Suppressor macrophage (primary cell): ENCODE measurements at places on chromosomes 11 and 22.

DNA sequence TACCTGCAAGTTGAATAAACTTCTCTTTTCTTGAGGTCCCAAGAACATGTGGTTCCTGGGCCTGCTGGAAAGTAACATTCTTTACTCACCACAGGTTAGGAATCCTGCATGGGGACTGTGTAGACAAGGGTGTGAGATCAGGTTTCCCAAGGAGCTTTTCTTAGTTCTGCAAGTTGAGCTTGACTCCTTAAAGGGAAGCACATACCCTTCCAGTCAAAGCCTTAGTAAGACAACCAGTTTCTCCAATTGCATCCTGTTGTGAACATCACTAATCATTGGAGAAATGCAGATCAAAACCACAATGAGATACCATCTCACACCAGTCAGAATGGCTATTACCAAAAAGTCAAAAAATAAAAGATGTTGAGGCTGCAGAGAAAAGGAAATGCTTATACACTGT is 48.3 kb upstream of the PAK1 start:
- no peak for DNase-seq

- DNase-seq, result no peak
Observed at GRCh38 chr11:19984048-19984742, 176.1 kb downstream of the DBX1 start.

DNA sequence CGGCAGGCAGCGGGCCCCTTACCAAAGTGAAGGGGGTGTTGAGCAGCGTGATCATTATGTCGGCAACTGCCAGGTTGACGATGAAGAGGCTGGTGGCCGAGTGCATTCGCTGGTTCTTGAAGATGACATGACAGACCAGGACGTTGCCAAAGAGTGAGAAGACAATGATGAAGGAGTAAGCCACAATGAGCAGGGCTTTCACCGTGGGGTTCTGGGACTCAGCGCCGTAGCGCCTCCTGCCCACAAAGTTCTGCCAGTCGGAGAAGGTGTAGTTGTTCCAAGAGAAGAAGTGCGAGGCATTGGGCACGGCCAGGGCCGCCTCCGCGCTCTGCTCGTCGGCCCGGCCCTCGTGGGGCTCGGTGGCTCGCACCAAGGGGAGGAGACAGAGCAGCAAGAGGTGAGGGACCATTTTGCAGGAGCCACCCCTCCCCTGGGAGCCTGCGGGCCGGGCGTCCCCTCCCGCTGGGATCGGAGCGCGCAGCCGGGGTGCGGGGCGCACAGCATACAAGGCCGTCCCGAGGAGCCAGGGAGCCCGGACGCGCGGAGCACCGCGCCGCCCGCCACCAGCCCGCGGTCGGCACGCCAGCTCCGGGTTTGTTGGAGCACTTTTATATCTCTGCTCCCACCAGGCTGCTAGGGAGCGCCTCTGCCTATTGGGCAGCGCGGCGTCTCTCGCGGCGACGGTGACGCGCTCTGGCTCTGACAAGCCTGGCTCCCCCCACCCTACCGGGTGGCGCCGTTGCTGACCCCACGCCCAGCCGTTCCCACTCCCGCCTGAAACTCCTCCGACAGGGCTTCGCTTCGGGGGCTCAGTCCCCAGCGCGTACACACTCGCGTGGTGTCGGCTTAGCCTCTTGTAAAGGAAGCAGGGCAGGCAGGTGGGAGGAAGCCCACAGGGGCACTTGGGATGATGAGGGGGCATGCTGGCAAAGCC is at the start of gene GPR83:
Gene GPR83 (minus strand): TSS at position 581 of the 934 bp plus-strand sequence. CDS start 172 bp downstream, at position 409.
- DNase-seq, result no peak

GRCh38 chr11:8002676-8003075 is 15.5 kb downstream of the EIF3F start:
- no peak for DNase-seq

DNA sequence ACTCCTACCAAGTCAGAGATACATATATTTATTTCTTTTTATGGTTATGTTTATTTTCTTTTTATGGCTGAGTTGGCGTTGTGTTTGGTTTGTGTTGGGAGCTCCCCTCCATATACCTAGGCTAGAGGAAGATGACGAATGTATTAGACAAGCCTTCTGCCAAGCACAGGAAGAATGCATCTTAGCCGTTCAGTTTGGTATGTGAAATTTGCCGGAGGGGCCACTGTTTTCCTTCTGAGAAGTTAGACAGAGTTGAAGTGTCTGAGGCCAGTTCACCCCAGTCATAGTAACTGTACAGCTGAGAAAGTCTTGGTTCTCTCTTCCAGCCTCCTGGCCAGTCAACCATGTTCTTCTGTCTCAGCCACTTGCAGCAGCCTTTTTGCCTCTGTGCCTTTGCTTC is 29.8 kb downstream of the TEAD1 start:
- DNase-seq, result no peak

- DNase-seq, result no peak
Observed at GRCh38 chr11:4611986-4612385, 4.0 kb upstream of the TRIM68 start.

GRCh38 chr11:83663988-83664387 is 377.8 kb upstream of the CCDC90B start:
- DNase-seq, result no peak

- DNase-seq, result no peak
Observed at GRCh38 chr22:28629420-28630176, 50.0 kb downstream of the TTC28 start.

DNA sequence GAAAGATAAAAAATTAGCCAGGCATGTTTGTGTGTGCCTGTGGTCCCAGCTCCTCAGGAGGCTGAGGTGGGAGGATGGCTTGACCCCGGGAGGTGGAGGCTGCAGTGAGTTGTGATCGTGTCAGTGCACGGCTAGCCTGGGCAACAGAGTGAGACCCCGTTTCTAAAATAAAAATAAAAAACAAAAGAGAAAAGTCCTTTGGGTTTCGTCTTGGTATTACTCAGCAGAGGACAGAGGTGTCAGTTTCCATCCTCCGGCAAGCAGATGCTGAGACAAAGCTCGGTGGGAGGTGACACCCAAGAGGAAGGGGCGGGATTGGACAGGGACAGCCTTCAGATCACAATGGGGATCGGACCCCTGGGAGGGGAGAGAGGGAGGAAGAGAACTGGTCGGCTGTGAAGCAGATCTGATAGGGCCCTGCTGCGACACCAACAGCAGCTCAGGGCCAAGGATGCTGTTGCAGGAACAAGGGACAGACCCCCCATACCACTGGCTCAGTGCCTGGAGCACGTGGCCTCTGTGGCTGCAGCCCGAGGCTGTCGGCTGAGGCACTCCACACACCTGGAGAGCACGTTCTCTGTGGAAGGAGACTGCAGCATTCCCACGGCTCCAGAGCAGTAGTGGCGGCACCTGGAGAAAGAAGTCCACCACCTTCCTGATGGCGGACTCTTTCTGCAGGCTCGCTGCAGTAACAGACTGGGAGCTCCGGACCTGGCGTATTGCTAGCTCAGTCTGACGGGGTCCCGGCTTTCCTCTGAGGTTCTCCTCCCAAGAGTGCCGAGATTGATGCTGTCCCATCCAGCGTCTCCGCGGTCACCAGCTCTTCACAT is 5.2 kb upstream of the BID start:
- no peak for DNase-seq

DNA sequence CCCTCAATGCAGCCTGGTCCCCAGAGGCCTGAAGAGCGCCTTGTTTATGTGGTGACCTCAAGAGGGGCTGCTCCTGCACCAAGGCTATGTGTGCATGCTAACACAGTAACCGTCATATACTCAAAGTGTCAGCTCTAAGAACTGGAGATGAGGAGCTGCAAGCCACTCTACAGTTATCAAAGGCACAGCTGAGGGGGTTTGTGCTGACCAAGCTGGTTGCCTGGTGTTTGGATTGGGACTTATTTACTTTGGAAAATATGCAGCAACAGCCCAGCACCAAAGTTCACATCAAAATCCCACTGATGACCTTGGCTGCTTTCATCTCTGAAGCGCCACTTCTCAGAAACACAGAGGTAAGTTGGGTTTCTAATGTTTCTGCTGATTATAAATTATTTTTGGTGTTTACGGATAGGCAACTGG is at the start of gene SERPIND1:
Gene SERPIND1 (plus strand): TSS at position 321 of the 420 bp plus-strand sequence. CDS start 5,200 bp downstream, outside the sequence.
- no peak for DNase-seq

DNA sequence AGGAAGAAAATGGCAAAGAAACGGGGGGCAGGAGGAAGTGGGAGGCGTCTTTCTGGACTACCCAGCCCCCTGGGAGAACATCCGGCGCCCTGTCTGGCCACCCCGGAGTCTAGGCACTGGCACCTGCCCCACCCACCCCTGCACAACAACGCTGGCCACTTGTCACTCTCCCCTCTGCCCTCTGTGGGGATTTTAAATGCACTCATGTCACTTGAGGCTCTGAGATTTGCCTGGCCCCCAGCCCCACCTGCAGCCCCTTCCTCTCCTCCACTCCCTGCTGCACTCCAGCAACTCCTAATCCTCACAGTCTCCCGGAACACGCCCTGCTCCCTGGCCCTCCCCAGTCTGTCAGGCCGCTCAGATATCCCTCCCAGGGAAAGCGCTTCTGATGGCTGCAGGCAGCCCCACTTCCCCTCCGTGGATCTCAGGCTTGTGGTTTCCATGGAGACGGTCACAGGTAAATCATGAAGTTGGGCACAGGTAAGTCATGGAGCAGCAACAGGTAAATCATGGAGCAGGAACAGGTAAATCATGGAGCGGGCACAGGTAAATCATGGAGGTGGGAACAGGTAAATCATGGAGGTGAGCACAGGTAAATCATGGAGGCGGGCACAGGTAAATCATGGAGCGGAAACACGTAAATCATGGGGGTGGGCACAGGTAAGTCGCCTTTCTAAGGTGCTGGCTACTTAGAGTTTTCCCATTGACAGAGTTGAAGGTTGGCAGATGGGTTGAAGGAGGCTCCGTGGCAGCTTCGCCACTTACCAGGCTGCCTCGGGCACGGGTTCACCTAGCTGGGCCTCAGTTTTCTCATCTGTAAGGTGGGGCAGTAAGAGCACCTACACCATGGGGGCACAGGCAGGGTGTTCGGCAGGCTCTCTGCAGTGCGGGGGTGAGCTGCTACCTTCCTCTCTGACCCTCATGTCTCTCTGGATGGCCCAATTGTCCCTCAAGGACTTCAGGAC is 79.0 kb upstream of the SHISAL1 start:
- no peak for DNase-seq

- DNase-seq, result no peak
Observed at GRCh38 chr11:73889019-73889418, 12.2 kb downstream of the PAAF1 start.

DNA sequence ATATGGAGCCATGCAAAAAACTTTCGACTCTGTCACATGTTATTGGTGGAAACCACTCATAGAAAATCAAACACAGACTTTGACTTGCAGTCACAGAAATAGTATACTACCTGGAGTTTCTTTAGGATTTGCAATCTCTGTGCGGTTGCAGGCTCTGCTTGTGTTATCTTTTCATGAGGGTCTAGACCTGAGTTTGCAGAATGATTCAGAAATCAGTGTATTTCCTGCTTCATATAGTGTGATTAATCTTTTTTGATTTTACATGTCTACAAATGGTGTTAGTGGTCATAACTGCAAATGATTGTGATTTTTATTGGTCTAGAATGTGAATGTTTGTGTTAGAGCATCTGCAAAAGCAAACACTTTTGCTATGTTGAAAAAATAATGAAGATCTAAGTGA is 690.2 kb downstream of the NTM start:
- no peak for DNase-seq

- DNase-seq, result no peak
Observed at GRCh38 chr22:47029244-47030074, 267.0 kb downstream of the TBC1D22A start.

DNA sequence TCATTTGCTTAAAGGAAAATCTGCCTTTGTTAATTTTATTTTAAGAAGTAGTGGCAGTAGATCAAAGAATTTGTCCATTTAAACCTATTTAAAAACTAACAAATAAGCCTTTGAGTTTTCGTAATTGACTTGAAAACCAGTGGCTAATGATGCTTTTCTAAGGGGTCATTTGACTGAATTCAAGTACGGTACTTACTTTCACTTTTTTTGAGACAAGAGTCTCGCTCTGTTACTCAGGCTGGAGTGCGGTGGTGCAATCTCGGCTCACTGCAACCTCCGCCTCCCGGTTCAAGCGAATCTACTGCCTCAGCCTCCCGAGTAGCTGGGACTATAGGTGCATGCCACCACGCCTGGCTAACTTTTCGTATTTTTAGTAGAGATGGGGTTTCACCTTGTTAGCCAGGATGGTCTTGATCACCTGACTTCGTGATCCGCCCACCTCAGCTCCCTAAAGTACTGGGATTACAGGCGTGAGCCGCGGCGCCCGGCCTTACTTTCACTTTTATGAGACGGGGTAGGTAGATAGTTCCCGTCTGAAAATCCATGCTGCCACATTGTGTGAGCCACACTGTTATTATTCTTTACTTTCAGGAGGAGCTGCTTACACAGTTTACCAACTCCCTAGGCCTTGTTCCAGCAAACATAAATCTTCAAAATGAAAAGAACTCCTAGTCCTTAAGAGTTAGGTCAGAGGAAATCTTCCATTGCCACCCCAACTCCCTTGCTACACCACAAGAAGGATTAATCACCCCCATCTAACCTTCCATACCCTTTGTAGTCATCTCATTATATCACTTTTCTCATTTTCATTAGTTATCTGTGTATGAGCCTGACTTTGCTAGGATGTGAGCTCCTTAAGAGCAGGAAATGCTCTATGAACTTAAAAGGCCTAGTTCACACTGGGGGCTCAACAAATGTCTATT is 926.6 kb upstream of the CCDC90B start:
- DNase-seq, result no peak

- DNase-seq, result no peak
Observed at GRCh38 chr11:65672180-65672860, 9.6 kb upstream of the RELA start.

GRCh38 chr11:429931-430456 is 11.8 kb downstream of the ANO9 start:
- no peak for DNase-seq

DNA sequence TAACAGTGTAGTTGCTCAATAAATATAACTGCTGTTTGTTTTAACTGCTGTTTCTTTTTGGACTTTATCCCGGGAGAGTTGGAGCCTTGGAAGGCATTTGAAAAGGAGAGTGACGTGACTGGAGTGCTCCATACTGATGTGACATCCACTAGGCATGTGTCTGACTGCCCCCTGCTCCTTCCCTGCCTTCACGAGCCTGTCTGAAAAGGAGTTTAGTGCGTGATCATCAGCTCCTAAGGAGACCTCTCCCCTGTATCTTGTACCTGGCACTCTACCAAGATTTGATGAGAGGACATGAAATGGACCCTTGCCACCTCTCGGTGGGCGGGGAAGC is 22.9 kb downstream of the ZBTB16 start:
- no peak for DNase-seq

GRCh38 chr11:110711776-110712658 is at the start of gene ARHGAP20:
TSS of gene ARHGAP20 (minus strand) at chr11:110712437. CDS start at chr11:110712231, 206 bp downstream.
- DNase-seq, result peak; percentile 88

- no peak for DNase-seq
Observed at GRCh38 chr11:84022201-84022600, 736.0 kb upstream of the CCDC90B start.

GRCh38 chr11:27705873-27706820 is 5.9 kb upstream of the BDNF start:
- DNase-seq, result peak; percentile 16

- DNase-seq, result no peak
Observed at GRCh38 chr11:121152764-121153163, 51.7 kb downstream of the TECTA start.

- DNase-seq, result no peak
Observed at GRCh38 chr11:96275801-96276594, 67.0 kb downstream of the MAML2 start.
